ENCODE measurements at places on chromosomes 3 and 15.

DNA sequence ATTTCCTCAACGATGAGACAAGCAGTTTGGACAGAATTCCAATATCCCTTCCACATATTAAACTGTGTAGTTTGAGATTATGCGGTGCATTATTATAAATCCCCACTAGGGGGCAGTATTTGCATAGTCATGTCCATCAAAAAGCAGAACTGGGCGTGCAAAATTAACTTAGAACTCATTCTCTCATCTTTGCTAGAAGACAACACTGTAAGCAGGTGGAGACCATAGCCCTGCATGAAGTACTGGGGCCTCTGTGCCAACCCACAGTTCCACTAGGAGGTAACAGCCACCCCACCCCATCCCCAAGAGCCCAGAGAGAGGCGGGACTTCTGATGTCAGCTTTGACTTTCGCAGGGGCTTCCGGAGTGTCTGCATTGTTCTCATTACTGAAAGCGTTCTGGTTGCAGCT is 106.6 kb upstream of the TMC3 start:
- peak; percentile 13 for DNase-seq

DNA sequence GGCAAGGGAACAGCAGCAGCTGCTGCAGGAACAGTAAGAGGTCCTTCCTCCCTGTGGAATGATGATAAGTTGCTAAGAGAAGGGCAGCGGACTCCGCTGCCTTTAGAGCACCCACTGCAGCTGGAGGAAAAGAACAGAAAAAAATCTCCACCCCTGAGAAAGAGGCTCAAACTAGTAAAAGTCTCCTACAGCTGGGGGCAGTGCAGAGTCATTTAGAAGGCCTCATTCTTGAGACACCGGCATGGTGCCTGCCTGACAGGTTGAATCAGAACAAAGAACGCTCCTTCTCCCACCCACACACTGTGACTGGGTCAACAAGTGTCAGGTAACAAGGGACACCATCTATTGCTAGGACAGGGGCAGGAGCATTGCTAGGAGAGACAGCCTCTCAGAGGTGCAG is 188.4 kb downstream of the ABHD5 start:
- DNase-seq, result no peak

DNA sequence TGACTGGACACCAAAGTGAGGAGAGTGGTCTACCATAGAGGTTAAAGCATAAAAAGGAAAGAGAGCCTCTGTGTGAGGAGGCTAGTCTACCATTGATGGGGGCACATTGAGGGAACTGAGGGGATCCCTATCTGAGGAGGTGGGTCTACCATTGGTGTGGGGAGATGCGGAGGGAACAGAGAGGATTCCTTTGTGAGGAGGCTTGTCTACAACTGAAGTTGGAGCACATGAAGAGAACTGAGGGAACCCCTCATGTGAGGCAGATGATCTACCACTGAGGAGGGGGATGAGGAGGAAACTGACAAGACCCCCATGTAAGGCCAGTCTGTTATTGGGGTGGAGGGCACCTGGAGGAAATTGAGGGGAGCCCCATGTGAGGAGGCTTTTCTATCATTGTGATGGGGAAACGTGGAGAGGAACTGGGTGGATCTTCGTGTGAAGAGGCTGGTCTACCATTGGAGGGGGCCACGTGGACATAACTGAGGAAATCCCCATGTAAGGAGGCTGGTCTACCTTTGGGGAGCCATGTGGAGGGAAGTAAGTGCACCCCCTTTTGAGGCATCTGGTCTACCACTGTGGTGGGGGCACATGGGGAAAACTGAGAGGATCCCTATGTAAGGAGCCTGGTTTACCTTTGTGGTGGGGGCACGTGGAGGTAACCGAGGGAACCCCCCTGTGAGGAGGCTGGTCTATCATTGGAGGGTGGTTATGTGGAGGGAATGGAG is 160.1 kb downstream of the FBLN2 start:
- DNase-seq, result no peak

GRCh38 chr15:42171122-42171521 is 14.7 kb upstream of the PLA2G4F start:
- no peak for DNase-seq

DNA sequence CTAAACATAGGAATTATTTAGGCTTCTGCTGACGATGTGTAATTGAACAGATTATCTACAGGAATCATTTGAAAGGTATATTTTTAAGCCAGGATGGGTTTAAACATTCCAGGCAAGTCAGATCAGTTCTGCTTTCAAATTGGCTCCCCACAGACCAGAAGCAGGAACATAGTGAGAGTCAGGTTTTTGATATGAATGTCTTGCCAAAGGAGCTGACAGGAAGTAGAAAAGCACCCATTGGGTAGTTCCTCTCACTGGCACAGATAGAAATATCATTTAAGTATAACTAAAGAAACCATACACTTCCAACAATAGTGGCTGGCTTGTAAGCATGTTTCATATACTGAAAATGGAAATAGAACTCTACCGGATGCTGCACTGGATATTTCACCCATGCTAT is 95.2 kb downstream of the CLDN1 start:
- DNase-seq, result no peak

DNA sequence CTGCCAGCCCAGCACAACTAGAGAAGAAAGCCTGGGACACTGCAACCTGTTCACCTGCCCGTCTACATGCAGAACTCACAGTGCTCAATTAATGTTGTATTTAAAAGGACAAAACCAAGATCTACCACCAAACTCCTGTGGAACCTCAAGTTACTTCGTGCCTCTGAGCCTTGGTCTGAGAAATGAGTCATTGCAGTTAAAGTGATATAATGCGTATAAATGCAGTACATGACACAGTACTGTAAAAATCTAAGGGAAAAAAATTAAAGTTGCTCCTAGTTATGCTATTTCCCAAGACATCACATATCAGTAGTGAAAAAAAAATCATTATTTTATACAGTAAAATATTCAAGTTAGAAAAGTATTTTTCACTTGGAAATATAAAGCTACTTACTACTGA is 138.9 kb downstream of the ZIC4 start:
- DNase-seq, result no peak

DNA sequence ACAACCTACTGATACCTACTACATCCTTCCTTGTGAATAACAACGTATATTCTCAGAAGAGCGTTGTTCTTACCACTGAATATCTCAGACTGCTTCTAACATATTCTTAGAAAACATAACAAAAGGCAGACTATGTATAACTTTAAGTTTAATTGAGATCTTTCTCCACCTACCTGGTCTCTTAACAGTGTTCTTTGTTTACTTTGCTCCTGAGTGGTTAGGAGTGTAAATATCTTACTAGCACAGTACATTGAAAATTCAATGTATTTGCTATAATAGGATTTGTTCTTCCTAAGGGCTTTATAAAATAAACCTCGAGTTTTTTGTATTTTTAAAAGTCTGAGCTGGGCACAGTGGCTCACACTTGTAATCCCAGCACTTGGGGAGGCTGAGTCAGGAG is 7.9 kb upstream of the BLM start:
- DNase-seq, result no peak

GRCh38 chr3:16828815-16829214 is 55.9 kb upstream of the PLCL2 start:
- peak; percentile 74 for DNase-seq

DNA sequence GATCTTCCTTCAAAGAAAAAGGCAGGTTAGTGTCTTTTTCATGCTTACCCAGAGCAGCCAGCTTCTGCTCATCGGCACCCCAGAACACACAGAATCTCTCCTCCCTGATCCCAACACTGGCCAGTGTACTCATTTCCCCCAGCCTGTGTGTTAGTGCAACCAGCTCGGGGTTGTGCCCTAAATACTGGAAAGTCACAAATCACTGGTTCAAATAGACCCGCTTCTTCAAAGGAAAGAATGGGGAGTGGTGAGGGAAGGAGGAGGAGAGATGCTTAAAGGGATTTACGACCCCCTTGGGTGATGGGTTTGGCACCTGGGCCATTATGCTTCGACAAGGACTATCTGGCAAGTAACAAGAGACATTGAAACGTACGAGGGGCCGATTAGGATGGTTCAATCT is 114.0 kb downstream of the FOXB1 start:
- no peak for DNase-seq

DNA sequence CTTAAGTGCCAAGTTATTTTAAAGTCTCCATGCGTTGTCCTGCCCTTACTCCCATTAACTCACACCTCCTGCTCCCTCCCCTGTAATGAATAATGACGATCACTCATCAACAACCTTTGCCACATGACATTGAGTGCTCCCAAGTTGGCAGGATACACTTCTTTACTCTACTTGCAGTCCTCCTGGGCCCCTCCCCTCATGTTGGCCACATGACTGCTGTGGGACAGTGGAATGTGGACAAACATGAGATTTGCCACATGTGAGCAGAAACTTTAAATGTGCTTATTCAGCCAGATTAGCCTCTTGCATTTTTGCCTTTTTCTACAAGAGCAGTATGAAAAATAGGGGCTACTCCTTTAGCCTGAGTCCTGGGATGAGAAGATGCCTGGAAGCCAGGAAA is 167.9 kb downstream of the DCLK3 start:
- no peak for DNase-seq

DNA sequence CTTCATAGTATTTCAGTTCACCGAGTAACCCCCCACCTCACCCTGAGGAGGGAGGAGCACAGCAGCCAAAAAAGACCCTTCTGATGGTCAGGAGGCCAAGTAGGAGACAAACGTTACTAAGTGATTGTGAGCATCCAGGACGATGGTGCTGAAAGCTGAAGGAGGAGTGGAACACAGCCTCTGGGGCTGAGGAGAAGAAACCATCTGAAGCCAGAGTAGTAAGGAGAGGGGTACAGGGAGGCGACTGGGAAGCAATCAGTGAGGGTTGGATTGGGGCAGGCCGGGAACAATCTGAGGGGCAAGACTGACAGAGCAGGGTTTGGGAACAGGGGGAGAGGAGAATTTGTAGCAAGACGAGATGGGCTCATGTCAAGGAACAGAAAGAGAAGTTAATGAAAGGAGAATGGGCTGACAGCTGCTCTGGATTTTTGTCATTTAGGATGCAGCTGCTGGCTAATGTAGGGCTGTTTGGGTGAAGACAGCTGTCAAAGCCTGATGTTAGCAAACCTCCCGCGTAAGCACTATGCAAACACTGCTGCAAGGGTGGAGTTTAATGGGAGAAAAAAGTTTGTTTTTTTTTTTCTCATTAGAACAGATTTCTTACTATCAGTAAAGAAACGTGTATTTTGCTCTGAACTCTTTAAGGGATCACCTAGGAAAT is 622.2 kb downstream of the EDEM1 start:
- DNase-seq, result no peak

DNA sequence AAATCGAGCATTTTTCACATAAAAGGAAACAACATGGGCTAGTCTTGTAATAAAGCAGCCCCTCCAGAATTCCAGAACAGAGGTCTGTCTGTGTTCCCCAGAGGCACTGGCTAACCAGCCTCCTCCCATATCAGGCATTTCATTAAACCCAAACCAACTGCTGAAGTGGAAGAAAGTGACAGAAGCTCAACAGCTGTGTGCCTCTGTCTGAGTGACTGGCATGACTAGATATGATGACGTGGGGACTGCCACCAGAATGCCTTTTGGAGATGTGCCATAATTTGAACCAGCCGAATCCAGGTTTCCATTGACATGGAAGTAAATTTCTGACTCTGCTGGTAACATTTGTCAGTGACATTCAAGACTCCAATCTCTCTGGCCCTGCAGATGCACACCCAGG is 8.7 kb downstream of the LIMD1 start:
- DNase-seq, result no peak

DNA sequence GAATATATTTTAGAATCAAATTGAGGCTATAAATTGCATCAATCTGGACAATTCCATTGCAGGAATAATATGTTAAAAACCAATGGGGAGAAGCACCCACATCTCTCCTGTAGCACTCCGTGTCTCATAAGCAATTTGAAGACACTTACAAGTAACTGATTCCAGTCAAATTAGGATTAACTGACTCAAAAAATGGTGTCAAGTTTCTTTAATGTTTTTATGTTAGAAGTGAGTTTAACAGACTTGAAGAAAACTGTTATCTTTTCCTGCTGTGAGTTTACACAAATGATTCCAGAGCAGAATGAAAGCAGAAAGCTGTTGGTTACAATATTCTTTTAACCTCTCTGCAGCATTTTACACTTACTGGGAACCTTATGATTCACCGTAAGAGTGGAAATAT is 23.2 kb downstream of the RLBP1 start:
- no peak for DNase-seq

DNA sequence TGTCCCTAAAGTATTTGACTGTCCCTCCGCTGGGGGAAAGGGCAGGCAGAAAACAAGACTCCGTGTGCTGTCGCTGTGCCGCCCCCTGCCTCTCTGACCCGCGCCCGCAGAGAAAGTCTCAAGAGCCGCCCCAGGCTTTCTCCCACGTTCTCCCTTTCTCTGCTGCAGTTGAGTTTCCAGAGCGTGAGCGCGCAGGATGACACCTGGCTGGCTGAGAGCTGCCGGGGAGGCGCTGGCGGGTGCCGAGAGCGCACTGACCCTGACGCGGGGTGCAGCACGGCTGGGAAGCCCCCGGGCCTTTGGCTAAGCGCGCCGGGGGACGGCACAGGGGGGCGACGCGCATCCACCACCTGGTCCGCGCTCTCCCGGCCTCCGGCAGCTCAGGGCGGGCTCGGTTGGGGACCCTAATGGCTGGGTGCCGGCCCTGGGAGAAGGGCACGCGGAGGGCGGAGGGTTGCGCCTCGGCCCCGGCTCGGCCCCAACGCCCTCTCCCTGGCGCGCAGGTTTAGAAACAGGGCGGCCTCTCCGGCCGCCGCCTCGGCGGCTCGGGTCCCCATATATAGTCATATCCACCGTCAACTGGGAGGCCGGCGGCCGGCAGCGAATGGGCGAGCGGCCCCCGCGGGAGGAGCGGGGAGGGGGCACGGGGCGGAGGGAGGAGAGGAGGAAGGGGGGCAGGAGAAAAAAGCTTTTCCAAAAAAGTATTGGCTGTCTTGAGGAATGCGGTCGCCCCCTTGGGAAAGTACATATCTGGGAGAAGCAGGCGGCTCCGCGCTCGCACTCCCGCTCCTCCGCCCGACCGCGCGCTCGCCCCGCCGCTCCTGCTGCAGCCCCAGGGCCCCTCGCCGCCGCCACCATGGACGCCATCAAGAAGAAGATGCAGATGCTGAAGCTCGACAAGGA is at the start of gene TPM1:
Gene TPM1 (plus strand): TSS at position 774 of the 903 bp plus-strand sequence. CDS start 83 bp downstream, at position 857.
- DNase-seq, result no peak

DNA sequence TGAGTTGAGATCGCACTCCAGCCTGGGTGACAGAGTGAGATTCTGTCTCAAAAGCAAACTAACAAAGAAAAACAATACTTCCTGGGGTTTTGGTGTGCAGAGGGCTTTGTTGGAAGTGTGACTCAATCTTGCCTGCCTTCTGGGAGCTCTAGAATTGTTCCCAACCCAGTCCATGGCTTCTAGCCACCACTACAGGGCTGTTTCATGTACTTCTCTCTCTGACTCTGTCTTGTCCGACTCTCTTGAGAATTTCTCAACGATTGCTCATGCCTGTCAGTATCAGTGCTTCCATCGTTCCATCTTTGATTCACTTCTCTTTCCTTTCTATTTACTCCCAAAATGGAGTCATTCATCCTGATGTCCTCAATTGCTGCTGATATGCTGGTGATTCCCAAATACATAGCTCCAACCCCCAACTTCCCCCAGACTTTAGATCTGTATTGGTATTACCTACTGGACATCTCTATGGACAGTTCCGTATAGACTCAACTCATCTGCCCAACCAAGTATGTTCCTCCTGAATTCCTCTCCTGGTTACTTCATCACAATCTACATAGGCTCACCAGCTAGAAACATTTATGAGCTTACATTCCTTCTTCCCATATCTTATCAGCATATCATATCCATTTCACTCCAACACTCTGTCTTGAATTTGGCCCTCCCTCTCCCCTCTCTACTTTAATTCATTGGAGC is 1.8 kb upstream of the AP2M1 start:
- no peak for DNase-seq

- no peak for DNase-seq
Observed at GRCh38 chr3:138911621-138912020, 35.3 kb downstream of the FOXL2 start.

Data from CD4-positive, alpha-beta T cell treated with Interleukin-4 for 1 hour (primary cell).